ENCODE measurements at places on chromosomes 6 and 20.

DNA sequence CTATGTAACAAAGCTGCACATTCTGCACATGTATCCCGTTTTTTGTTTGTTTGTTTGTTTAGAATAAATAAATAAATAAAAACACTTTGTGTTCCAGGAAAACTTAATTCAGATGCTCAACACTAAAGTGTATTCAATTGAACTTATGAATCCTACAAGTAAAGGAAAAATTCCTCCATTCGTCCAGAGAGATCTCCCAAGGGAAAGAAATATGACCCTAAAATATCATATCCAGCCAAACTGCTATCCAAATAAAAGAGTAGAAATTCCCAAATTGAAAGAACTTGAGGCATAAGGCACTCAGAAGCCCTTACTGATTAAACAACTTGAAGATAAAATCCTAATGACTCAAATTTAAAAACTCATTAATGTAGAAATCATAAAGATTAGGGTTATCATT, 90.4 kb downstream of the MOXD1 start:
- DNase-seq: no peak

DNA sequence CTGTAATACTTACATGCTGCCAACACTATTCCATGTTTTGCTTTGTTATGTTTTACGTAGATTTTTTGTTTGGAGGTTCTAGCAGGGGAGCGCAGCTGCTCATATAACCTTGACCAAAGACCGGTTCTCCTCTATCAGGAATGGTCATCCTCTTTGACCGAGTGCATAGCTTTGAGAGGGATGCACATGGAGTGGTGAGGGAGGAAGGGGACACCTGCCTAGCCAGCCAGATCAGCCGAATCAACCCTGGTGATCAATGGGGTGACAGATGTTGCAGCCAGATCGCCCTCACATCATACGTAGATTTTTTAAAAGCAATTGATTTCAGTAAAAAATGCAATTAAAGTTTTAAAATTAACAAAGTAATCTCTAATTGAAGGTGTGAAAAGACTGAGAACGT, 6.3 kb downstream of the DSTN start:
- no peak for DNase-seq

GRCh38 chr6:53754330-53754729, 40.5 kb upstream of the LRRC1 start:
- DNase-seq: no peak

DNA sequence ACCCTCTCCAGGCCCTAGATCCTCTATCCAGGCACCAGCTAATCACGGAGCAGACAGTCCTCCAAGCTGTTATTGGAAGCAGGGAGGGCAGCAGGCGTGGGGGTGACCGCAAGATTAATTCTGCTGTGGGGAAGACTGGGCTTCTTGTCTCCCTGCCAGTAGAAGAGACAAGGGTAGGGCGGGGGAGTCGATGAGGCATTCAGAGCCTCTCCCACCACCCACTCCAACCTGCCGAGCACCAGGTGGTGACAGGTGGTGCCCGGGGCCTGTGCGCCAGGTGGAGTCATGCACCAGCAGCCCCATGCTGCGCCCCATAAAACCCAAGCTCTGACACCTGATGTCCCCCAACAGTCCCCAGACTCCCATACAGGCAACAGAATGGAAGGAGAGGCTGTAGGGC, 89.6 kb downstream of the CDH22 start:
- DNase-seq: no peak

DNA sequence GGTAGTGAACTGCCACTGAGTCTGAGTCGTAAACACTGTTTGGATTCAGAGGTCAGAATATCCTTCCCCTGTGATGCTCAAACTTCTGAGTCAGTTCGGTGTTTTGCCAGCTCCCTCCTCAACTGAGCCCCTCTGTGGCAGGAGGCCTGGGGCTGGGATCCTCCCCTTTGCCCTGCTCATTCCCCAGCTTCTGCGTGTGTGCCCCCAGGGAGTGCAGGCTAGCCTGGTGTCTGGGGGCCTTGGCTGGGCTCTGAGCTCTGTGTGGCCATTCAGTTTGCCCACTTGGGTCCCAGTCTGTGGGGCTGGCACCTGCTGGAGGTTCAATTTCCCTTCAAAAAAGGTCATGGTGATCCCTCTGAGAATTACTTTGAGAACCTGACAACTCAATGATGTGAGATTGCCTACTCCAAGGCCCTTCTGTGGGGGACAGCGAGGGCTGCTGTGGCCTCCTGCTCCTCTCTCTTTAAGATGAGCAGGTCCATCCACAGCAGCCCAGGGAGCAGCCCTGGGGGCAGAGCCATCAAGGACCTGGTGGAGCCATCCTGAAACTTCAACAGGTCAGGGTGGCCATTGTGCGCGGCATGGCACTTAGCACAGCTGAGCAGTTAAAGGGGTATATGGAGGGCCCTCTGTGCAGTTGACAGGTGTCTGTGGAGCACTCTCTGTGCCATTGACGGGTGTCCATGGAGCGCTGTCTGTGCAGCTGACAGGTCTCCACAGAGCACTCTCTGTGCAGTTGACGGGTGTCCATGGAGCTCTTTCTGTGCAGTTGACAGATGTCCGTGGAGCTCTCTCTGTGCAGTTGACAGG, 147.2 kb downstream of the SYCP2 start:
- DNase-seq: no peak

DNA sequence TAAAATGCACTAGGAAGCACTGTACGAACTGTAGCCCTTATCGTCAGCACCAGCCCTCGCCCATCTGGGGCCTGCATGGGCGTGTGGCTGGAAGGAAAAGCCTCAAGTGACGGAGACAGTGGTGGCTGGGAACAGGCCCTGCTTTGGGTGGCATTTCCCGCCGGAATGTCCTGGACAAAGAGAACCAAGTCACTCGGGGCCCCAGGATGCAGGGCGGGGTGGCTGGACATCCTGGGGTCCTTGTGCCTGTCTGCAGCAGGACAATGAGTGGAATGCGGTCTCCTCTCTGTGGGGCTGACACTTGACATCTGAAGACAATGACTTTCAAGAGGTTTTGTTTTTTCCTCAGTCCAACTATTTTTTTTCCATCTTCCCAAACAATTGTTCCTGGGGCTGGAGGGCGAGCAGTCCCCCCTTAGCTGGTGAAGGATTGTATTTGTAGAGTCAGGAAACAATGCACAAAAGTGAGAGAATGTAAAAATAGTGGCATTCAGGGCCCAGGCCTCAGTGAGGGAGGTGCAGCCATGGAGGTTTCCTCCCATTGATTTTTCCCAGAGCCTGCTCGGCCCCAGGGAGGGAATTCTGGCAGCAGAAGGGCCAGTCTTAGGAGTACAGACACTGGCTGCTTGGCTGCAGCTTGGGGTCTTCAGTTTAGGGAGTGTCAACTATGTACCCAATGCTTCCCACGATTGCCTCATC, 64.4 kb downstream of the PREX1 start:
- no peak for DNase-seq

DNA sequence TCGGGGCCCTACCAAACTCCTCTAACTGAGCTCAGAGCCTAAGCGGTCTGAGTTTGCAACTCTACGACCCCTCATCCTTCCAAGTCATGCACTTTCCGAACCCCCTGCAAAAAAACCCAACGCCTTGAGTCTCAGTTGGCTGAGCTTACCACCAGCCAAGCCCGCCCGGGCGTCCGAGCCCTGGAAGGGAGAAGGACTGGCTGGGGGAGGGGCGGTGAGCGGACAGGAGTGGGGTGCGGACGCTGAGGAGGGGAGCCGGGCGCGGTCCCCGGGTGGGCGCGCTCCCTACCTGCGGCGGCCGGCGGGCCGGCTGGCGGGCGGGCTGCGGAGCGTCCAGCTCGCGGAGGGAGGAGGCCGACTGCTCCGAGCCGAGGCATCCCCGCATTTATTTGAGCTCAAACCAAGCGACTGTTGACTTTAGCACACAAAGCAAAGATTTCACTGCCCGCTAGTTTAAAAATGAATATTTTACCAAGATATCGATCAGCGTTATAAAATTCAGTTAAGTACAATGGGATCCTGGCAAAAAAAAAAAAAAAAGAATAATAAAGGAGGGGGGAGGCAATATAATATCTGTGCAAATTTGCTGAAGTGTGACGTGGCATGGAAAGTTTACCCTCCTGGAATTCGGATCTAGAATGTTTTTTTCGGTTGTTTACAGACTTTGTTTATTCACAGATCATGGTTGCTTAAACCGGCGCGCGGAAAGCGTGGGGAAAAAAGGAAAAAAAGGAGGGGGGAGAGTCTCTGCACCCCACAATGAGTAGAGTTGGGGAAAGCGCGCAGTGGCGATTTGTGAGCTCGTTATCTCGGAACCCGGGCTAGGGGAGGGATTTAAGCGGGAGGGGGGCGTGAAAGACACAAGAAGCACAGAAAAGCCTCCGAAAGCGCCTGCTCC, 5.9 kb downstream of the FOXA2 start:
- no peak for DNase-seq

DNA sequence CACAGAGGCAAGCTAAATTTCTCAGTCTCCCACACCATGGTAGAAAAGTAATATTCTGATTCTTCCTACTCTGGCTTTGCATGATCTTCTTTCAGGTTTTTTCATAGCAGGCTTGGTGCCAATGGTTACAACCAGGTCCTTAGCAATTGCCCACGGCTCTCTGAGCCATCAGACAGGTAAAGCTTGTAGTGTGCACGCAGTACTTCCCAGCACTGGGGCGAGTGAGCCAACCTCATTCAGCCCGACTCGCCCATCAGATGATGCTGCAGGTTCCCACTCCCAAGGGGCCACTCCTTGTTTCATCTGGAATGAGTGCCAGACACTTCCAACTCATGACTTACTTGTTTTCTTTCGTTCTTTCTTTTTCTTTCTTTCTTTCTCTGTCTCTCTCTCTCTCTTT, 78.3 kb downstream of the PERP start:
- DNase-seq: no peak

- DNase-seq: no peak
These were observed 51.0 kb downstream of the ABHD12 start for GRCh38 chr20:25339608-25340007.

DNA sequence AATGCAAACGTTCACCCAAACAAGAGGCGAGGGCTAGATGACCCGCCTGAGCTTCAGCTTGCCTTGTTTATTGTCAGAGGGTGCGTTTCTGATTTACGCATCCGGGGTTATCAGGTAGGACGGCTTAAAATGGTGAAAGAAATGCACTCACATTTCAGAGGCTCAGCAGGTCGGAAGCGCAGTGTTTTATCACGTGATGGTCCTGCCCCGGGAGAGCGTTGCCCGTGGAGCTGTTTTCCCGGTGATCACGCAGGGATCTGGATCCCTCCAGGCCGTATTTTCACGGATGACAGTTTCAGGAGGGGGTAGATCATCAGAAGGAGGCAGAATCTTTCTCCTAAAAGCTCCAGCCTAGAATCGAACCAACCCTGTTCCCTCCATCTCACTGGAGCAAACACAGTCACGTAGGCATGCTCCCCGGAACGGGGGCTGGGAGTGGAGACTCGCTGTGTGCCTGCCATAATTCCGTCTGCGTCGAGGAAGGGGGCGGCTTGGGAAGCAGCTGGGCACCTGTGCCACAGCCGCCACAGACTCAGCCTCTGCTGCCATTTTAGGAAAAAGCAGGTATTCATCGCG, 121.7 kb downstream of the SMOC2 start:
- DNase-seq: no peak

- no peak for DNase-seq
These were observed 83.3 kb downstream of the MTFR2 start for GRCh38 chr6:136166815-136167214.

GRCh38 chr20:13494019-13494418, 144.7 kb downstream of the TASP1 start:
- no peak for DNase-seq

DNA sequence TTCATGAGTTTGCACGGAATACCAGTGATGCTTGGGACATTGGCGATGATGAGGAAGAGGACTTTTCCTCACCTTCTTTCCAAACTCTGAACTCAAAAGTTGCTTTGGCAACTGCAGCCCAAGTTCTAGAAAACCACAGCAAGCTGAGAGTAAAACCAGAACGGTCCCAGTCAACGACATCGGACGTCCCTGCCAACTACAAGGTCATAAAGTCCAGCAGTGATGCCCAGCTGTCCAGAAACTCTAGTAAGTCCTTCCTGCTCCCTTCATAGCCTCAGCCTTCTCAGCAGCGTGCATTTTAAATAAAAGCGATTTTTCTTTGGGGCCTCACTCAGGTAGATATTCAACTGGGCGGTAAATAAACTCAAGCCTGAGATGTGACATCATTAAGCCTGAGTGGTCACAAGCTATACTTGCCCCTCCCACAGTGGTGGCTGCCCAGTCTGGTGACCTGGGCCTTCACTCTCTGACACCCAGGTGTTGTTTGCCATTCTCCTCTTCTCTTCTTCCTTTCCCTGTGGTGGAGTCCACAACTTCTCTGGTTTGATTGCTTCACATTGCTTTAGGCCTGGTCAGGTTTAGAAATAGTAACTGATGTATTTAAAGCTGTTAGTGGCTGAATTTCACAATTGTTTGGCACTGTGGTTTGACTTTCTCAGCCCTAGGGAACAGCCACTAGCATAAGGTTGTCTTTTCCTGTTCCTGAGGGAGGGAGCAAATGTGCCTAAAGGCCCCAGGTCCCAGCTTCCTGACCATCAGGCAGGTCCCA, 21.6 kb upstream of the TMEM217 start:
- no peak for DNase-seq

DNA sequence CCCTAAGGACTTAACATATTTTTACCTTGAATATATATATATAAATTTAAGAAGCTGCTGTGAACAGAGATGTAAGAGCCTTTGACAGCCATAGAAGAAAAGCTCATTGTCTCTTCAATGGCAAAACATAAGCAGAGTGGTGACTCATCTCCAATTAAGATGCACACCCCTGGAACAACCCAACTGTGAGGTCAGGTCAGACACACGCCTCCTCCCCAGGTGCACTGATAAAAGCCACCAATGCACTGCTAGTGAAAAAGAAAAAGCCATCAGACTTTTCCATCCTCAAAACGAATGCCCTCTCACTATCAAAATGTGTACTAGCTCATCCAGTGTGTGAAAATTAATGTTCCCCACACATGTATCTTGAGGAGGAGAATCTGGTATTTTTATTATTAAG, 100.1 kb downstream of the SMLR1 start:
- no peak for DNase-seq

GRCh38 chr20:34045294-34045693, 51.6 kb downstream of the RALY start:
- no peak for DNase-seq

DNA sequence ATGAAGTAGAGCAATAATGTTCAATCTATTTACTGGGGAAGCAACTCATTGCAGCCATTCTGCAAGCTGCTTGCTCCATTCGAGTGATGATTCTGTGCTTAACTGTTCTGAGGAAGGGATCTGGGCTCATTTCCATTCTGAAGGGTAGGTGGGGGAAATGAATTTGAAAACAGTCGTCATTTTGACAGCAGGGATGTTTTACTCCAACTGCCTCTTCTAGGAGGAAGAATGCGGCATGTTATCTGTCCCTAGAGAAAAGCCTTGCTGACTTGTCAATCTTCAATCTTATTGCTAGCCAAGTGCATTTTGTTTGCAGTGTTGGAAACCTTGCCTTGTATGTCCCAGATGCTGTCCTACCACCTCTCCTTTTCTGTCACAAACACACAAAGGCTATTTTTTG, 105.9 kb downstream of the PRDM13 start:
- DNase-seq: no peak

DNA sequence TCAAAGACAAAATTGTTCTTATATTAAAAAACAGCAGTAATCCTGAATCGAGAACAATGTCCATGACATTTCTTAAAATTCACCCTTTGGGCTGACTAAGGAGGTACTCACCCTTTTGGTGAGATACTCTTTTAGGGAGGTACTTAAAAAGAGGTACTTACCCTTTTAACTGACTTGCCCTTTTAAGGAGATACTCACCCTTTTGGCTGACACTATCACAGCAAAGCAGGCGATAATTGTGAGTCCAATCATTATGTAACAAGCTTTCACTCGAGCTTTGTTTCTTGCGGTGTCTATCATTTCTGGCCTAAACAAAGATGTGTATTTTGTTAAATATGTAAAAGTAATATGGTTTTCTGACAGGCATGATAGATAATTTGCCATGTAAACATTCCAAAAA, 3.7 kb downstream of the FAM162B start:
- DNase-seq: no peak

GRCh38 chr6:85460921-85461797, 11.3 kb downstream of the NT5E start:
- no peak for DNase-seq
